Brain (organoid and tissue), 16 donors: ENCODE measurements at places on chromosomes 7 and 10. TPM values are rescaled to one million over a fixed set of nuclear protein-coding genes. Genes with fewer than 3 reads are reported as not detected.

Gene EPO
- not detected for polyA plus RNA-seq

Gene OR2A1
- not detected for polyA plus RNA-seq

Gene NYAP1
- 20.8 TPM for polyA plus RNA-seq

Gene NEUROD6
- 2.6 TPM for polyA plus RNA-seq

Gene DNAJC12
- 25.1 TPM for polyA plus RNA-seq

Gene PNLIPRP1
- not detected for polyA plus RNA-seq

Gene AGBL3
- 0.64 TPM for polyA plus RNA-seq

Gene ELFN1
- polyA plus RNA-seq: 1.2 TPM

Gene SRPK2
- 37.0 TPM for polyA plus RNA-seq

Gene EPDR1
- polyA plus RNA-seq: 15.5 TPM

Gene ZNF783
- 2.8 TPM for polyA plus RNA-seq

Gene PTPRZ1
- polyA plus RNA-seq: 26.3 TPM

Gene STAMBPL1
- 0.87 TPM for polyA plus RNA-seq

Gene TRIM50
- polyA plus RNA-seq: 0.34 TPM

Gene PDE1C
- polyA plus RNA-seq: 7.2 TPM

Gene UFSP1
- polyA plus RNA-seq: 1.1 TPM

Gene CDNF
- 2.4 TPM for polyA plus RNA-seq

Gene SLC16A9
- 3.4 TPM for polyA plus RNA-seq

Gene PIK3AP1
- 3.4 TPM for polyA plus RNA-seq

Gene PDE6C
- not detected for polyA plus RNA-seq

Gene PPP1R9A
- polyA plus RNA-seq: 3.8 TPM

Gene MYPN
- polyA plus RNA-seq: not detected

Gene TSPAN14
- 70.4 TPM for polyA plus RNA-seq

Gene AIMP2
- 47.7 TPM for polyA plus RNA-seq

Gene FAM131B
- polyA plus RNA-seq: 69.6 TPM

Gene IQUB
- polyA plus RNA-seq: 0.20 TPM

Gene VPS50
- polyA plus RNA-seq: 5.6 TPM

Gene KAZALD1
- 5.0 TPM for polyA plus RNA-seq

Gene CPA2
- polyA plus RNA-seq: 0.97 TPM

Gene ADIRF
- polyA plus RNA-seq: 84.5 TPM

Gene GIMAP4
- 8.7 TPM for polyA plus RNA-seq

Gene NODAL
- 1.3 TPM for polyA plus RNA-seq

Gene FZD1
- polyA plus RNA-seq: 14.4 TPM

Gene PSMC2
- polyA plus RNA-seq: 97.4 TPM

Gene GTPBP10
- polyA plus RNA-seq: 7.2 TPM

Gene SPDYE8
- not detected for polyA plus RNA-seq

Gene ZNF117
- 1.1 TPM for polyA plus RNA-seq

Gene ZPBP
- not detected for polyA plus RNA-seq

Gene MBLAC1
- polyA plus RNA-seq: 4.7 TPM

Gene LRRC4
- polyA plus RNA-seq: 7.8 TPM

Gene NME8
- not detected for polyA plus RNA-seq

Gene POLL
- polyA plus RNA-seq: 23.2 TPM

Gene GHRHR
- polyA plus RNA-seq: 1.6 TPM

Gene GNAT3
- not detected for polyA plus RNA-seq
